ENCODE measurements at places on chromosomes 7 and 10. TPM values are rescaled to one million over a fixed set of nuclear protein-coding genes. Genes with fewer than 3 reads are reported as not detected.

Gene CHRM2
- 76.2 TPM for total RNA-seq

Gene ADRB1
- total RNA-seq, result 35.0 TPM

Gene ANKRD30A
- total RNA-seq, result not detected

Gene MYO3A
- total RNA-seq, result not detected

Gene VSIR
- 104 TPM for total RNA-seq

Gene FAM25A
- not detected for total RNA-seq

Gene CNTNAP2
- total RNA-seq, result 0.99 TPM

Gene GSTO2
- 0.80 TPM for total RNA-seq

Gene RSPH10B
- total RNA-seq, result not detected

Gene PNLIPRP2
- not detected for total RNA-seq

Gene RELN
- 0.44 TPM for total RNA-seq

DNA sequence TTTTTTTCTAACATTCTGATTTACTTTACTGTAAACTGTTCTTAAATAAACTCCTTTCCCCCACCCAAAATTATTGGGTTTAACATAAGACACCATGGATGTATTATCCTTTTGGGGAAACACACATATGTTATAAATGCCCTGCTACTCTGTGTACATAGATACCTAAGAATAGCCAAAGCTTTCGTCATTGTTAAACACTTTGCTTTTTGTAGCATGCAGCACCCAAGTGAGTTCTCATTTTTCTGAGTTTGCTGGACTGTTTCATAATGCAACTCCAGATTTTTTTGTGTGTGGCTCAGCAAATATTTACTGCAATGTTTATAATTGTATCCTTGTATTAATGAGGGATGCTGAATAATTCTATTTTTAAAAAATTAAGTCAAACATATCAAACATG, 86.9 kb downstream of the VTI1A start:
- H3K27ac ChIP-seq, result no peak overlapping the region
- H3K4me1 ChIP-seq, result no peaks in the 10 kb centered on the region
- H3K27me3 ChIP-seq, result no peaks in the 10 kb centered on the region
- H3K36me3 ChIP-seq, result peaks cover 9% of the 10 kb centered on the region
- no peak overlapping the region for H3K4me3 ChIP-seq

- no peak for DNase-seq
- no peaks in the 10 kb centered on the region for H3K27me3 ChIP-seq
- H3K36me3 ChIP-seq, result peaks cover 39% of the 10 kb centered on the region
- peaks cover 35% of the 10 kb centered on the region for H3K4me1 ChIP-seq
- H3K4me3 ChIP-seq, result no peak overlapping the region
- no peak overlapping the region for H3K27ac ChIP-seq
Observed at GRCh38 chr10:100983868-100984671, 3.2 kb downstream of the MRPL43 start.

GRCh38 chr10:2839081-2839725, 228.1 kb upstream of the PFKP start:
- H3K4me1 ChIP-seq, result no peaks in the 10 kb centered on the region
- no peak overlapping the region for H3K4me3 ChIP-seq
- H3K36me3 ChIP-seq, result no peaks in the 10 kb centered on the region
- H3K27me3 ChIP-seq, result peaks cover 69% of the 10 kb centered on the region
- no peak overlapping the region for H3K27ac ChIP-seq

DNA sequence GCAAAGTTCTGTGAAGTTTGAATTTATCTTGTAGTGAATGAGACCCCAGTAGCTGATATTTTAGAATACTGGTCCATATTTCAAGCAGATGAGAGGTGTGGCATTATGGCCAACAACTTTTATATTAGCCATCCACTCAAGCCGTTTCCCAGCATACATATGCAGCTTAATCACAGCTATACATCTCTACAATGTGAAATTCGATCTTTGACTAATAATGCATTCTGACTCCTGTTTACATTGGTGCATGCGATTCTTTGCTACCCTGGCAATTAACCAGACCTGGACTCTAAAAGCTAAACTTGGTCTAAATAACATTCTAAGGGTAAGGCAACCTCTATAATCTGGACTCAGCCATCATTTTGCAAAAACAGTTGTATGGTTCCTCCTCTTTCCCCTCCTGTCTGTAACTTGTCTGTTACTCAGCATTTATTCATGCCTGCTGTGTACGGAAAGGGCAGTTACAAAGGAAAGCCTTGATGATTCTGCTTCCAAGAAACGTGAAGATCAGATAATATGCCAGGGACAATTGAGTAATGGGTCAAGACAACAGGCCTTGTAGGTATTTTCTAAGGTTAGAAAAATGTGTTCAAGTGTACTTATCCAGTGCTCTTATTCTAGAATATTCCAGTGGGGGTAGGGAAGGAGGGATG, 50.6 kb downstream of the PNLIPRP2 start:
- no peak for DNase-seq
- H3K36me3 ChIP-seq, result peaks cover 20% of the 10 kb centered on the region
- no peak overlapping the region for H3K4me3 ChIP-seq
- H3K4me1 ChIP-seq, result peaks cover 4% of the 10 kb centered on the region
- H3K27me3 ChIP-seq, result peaks cover 37% of the 10 kb centered on the region

GRCh38 chr7:127713758-127714157, 61.8 kb downstream of the SND1 start:
- peaks cover 46% of the 10 kb centered on the region for H3K36me3 ChIP-seq
- H3K27me3 ChIP-seq, result no peaks in the 10 kb centered on the region
- no peak for DNase-seq
- no peaks in the 10 kb centered on the region for H3K4me1 ChIP-seq
- H3K4me3 ChIP-seq, result no peak overlapping the region

DNA sequence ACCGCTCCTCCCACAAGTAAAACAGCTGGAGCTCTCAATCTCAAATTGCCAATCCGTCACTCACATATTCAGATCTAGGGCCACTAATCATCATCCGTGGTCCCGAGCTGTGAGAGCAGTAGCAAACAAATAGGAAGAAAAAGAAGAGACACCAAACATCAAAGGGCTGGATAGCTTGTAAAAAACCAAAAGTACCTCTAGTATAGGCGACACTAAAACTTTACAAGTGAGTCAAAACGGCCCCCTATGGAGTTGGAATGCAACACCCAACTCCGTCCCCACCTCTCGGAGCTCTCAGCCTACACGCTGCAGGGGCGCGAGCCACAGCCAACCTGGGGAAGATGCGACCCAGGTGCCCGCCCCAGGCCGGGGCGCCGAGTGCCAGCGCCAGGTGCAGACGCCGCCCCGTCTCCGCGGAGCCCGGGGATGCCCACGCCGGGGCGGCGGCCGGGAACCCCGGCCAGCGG, 581 bp downstream of the FAM3C start:
- no peak for DNase-seq
- peak overlapping the region; percentile 98 for H3K4me3 ChIP-seq
- H3K27ac ChIP-seq, result peak overlapping the region; percentile 89
- H3K4me1 ChIP-seq, result peaks cover 32% of the 10 kb centered on the region
- peaks cover 7% of the 10 kb centered on the region for H3K36me3 ChIP-seq

DNA sequence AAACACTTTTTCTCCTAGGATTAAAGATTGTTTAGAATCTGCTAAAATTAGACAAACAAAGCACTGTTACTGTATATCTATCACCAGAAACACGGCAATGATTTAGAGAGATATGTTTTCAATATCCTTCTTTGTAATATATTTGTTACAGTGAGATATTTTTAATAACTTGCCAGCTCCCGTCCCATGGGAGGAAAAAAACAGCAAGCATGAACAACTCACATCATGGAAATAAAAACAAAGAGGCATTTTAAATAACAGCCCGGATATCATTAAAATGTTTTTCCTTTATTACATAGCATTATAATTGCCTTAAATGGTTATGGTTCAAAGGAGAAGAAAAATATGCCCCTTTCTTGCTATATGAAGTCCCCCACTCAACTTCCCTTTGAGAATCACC, 272.1 kb downstream of the BMPER start:
- no peaks in the 10 kb centered on the region for H3K4me1 ChIP-seq
- H3K27ac ChIP-seq, result no peak overlapping the region
- H3K27me3 ChIP-seq, result no peaks in the 10 kb centered on the region
- no peak overlapping the region for H3K4me3 ChIP-seq

GRCh38 chr10:69752479-69752878, 49.2 kb upstream of the COL13A1 start:
- no peaks in the 10 kb centered on the region for H3K36me3 ChIP-seq
- no peak overlapping the region for H3K4me3 ChIP-seq
- peaks cover 7% of the 10 kb centered on the region for H3K27me3 ChIP-seq
- no peak overlapping the region for H3K27ac ChIP-seq
- DNase-seq, result no peak

DNA sequence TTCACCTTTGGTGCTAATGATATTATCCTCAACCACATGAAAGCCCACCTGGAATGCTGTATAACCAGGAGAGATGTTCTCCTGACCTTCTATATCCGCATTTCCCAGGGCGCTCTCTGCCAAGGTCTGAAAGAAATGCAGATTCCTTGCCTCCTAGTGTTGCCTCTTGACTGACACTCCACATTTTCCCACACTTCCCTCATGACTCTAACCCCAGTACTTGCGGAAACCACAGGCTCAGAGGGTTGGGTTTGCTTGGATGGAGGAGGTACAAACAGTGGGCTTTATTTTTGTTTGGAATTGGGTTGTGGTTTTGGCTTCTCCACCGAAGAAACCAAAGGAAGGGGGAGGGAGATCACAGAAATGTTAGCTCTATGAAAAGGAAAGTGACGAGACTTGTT, 222.9 kb upstream of the CELF2 start:
- H3K36me3 ChIP-seq, result no peaks in the 10 kb centered on the region
- H3K4me3 ChIP-seq, result no peak overlapping the region
- DNase-seq, result no peak
- peaks cover 48% of the 10 kb centered on the region for H3K4me1 ChIP-seq
- H3K27me3 ChIP-seq, result no peaks in the 10 kb centered on the region

- H3K4me1 ChIP-seq, result peaks cover 40% of the 10 kb centered on the region
- peak overlapping the region; percentile 2 for H3K27ac ChIP-seq
- H3K36me3 ChIP-seq, result peaks cover 8% of the 10 kb centered on the region
Observed at GRCh38 chr10:92208736-92209135, 82.1 kb downstream of the CPEB3 start.

DNA sequence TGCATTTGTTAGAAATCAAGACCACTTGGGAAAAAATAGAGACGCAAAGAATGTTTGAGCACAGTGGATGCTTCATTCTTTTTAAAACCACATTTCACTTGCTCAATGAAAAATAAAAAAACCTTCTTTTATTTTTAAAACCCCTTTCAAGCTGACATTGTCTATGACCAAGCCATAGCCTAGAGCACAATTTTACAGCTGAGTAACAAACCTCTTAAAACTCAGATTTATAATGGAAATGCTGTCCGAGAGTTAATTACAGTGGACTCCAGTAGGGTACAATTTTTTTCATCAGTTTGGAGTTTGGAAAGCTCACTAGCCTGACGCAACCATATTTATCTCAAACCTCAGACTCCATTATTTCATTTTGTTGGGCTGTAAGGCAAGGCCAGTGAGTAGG, 116.3 kb downstream of the RNLS start:
- DNase-seq, result no peak
- H3K36me3 ChIP-seq, result no peaks in the 10 kb centered on the region
- H3K4me1 ChIP-seq, result peaks cover 9% of the 10 kb centered on the region
- no peak overlapping the region for H3K4me3 ChIP-seq
- no peak overlapping the region for H3K27ac ChIP-seq

DNA sequence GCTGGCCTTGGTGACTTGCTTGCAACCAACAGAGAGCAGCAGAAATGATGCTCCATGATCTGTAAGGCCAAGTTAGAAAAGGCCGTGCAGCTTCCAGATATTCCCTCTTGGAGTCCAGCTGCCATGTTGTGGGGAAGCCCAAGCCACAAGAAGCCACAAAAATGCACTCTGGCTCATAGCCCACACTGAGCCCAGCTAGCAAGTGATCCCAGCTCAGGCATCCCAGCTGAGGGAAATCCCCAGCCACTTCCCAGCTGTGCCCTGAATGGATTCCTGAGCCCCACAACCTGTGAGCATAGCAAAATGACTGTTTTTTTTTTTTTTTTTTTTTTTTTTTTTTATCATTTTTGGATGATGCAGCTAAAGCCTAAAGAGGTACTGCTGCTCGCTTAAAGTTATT, 11.1 kb upstream of the SDK1 start:
- H3K36me3 ChIP-seq, result no peaks in the 10 kb centered on the region
- H3K4me3 ChIP-seq, result no peak overlapping the region
- no peak for DNase-seq
- H3K27me3 ChIP-seq, result peaks cover 27% of the 10 kb centered on the region

GRCh38 chr7:74355091-74355490, 65.9 kb downstream of the CLIP2 start:
- no peak overlapping the region for H3K4me3 ChIP-seq
- H3K27me3 ChIP-seq, result no peaks in the 10 kb centered on the region
- no peak for DNase-seq

- H3K27ac ChIP-seq, result peak overlapping the region; percentile 5
- H3K27me3 ChIP-seq, result peaks cover 29% of the 10 kb centered on the region
- H3K36me3 ChIP-seq, result peaks cover 32% of the 10 kb centered on the region
- H3K4me3 ChIP-seq, result no peak overlapping the region
- H3K4me1 ChIP-seq, result peaks cover 75% of the 10 kb centered on the region
- DNase-seq, result no peak
Observed at GRCh38 chr7:151243408-151244195, 4.9 kb downstream of the SMARCD3 start.

GRCh38 chr7:137944168-137944567, 57.7 kb downstream of the CREB3L2 start:
- H3K4me1 ChIP-seq, result peaks cover 60% of the 10 kb centered on the region
- peak overlapping the region; percentile 81 for H3K27ac ChIP-seq
- H3K27me3 ChIP-seq, result no peaks in the 10 kb centered on the region
- H3K4me3 ChIP-seq, result no peak overlapping the region
- no peaks in the 10 kb centered on the region for H3K36me3 ChIP-seq
- no peak for DNase-seq

DNA sequence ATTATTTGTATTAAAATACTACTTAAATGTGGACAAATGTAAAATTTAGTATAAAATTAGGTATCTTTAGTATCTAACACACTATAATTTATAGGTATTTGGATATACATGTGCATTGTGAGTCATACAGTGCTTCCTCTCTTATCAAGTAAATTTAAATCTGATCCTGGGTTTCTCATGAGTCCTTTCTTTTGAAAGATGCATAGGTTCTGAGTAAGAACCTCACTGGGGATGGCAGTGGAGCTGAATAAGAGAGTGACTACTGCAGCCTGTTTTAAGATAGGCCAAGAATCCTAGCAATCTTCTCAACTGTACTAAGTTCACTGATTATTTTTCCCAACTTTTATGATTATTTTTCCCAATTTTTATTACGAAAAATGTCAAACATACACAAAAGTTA, 16.2 kb downstream of the CEP55 start:
- H3K27me3 ChIP-seq, result no peaks in the 10 kb centered on the region
- no peaks in the 10 kb centered on the region for H3K36me3 ChIP-seq
- H3K4me1 ChIP-seq, result peaks cover 11% of the 10 kb centered on the region
- no peak overlapping the region for H3K4me3 ChIP-seq
- H3K27ac ChIP-seq, result no peak overlapping the region

- DNase-seq, result no peak
- no peak overlapping the region for H3K27ac ChIP-seq
- H3K4me1 ChIP-seq, result no peaks in the 10 kb centered on the region
- peaks cover 43% of the 10 kb centered on the region for H3K36me3 ChIP-seq
- H3K27me3 ChIP-seq, result no peaks in the 10 kb centered on the region
- no peak overlapping the region for H3K4me3 ChIP-seq
Observed at GRCh38 chr10:58399410-58399809, 14.2 kb downstream of the TFAM start.

DNA sequence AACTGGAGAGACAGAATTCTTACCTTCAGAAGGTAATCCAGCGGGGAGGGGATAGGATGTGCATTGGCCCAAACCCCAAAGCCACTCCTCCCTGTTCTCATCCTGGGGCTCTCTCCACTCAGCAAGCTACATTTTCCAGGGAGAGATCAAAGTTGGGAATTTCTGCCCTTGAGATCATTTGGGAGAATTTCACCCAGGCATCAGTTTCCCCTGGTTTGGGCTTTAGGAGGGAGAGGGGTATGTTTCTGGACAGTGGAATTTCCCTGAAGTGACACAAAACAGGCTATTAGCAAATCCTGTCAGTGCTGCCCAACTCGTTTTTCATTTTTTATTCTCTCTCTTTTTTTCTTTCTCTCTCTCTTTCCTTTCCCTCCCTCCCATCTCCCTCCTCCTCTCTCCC, 35.7 kb downstream of the CYP17A1 start:
- H3K36me3 ChIP-seq, result peaks cover 42% of the 10 kb centered on the region
- peaks cover 85% of the 10 kb centered on the region for H3K4me1 ChIP-seq
- H3K4me3 ChIP-seq, result no peak overlapping the region
- no peaks in the 10 kb centered on the region for H3K27me3 ChIP-seq
- no peak for DNase-seq

Measured in left ventricle myocardium inferior (tissue), 1 donor.